ENCODE measurements at places on chromosomes 11 and 22. TPM values are rescaled to one million over a fixed set of nuclear protein-coding genes. Genes with fewer than 3 reads are reported as not detected.

- no peak for DNase-seq
- H3K27me3 ChIP-seq: no peaks in the 10 kb centered on the region
- H3K4me1 ChIP-seq: no peaks in the 10 kb centered on the region
- no peak overlapping the region for H3K4me3 ChIP-seq
- H3K27ac ChIP-seq: no peak overlapping the region
Observed at GRCh38 chr11:32216749-32217148, 125.9 kb downstream of the RCN1 start.

DNA sequence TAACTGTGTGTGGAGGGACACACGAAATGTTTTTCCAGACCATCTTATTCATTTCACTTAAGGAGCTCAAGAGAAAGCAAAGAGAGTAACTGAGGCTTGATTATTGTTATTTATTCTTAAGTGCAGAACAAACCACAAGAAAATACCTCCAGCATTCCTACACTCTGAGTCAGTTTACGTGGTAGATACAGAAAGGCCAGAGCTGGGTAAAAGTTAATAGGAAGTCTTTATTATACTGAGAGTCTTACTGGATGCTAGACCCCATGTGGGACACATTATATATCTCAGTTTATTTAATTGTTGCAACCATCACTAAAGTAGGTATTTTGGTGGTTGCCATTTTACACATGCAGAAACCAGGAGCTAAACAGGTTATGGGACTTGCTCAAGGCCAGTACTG lies 261.4 kb upstream of the POU2AF2 start:
- no peaks in the 10 kb centered on the region for H3K27me3 ChIP-seq
- no peaks in the 10 kb centered on the region for H3K36me3 ChIP-seq
- H3K27ac ChIP-seq: no peak overlapping the region
- DNase-seq: no peak
- H3K4me3 ChIP-seq: no peak overlapping the region
- no peaks in the 10 kb centered on the region for H3K4me1 ChIP-seq

DNA sequence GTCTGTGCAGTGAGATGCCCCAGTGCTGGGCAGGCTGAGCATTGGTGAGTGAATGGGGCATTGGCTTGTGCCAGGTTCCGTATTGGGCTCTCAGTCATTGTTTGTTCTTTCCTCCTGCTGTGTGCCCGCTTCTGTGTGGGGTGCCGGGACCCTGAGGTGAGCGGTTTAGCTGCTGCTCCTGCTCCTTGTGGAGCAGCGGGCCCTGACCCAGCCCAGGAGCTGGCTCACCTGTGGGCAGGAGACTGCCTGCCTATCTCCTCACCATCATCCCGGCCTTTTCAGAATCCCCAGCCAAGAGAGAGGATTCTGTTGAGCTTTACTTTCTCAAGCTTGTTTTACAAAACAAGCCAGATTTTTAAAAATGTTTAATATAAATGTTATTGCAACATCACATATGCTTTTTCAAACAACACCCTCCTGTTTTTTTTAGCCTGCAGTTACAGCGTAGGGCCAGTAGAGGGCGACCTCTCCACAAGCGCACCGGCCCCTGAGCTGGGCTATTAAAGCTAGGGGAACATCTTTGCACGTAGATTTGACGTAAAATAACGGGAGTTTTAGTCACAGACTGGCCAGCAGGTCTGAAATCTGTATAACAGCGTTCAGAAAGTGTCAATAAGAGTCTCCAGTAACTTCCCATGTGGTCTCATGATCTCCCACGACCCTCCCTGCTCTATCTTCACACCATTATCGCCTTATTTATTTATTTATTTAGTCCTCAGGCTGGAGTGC lies 25.1 kb upstream of the RELT start:
- H3K4me1 ChIP-seq: no peaks in the 10 kb centered on the region
- H3K27me3 ChIP-seq: no peaks in the 10 kb centered on the region
- no peak for DNase-seq

TMEM123 gene
- 141 TPM for polyA plus RNA-seq

STK33 gene
- polyA plus RNA-seq: 9.4 TPM

TBCEL gene
- 15.4 TPM for polyA plus RNA-seq

NRXN2 gene
- polyA plus RNA-seq: 13.8 TPM
